Frontal cortex (tissue), 4 donors: ENCODE measurements at places on chromosomes 5 and 9. TPM values are rescaled to one million over a fixed set of nuclear protein-coding genes. Genes with fewer than 3 reads are reported as not detected.

- no peak for DNase-seq
Measured at GRCh38 chr9:4886698-4887097, 94.0 kb downstream of the RCL1 start.

GRCh38 chr9:133031496-133031911 lies 707 bp downstream of the GTF3C5 start:
- DNase-seq, result no peak

GRCh38 chr5:162078805-162079204 lies 11.2 kb downstream of the GABRG2 start:
- DNase-seq, result no peak

DNA sequence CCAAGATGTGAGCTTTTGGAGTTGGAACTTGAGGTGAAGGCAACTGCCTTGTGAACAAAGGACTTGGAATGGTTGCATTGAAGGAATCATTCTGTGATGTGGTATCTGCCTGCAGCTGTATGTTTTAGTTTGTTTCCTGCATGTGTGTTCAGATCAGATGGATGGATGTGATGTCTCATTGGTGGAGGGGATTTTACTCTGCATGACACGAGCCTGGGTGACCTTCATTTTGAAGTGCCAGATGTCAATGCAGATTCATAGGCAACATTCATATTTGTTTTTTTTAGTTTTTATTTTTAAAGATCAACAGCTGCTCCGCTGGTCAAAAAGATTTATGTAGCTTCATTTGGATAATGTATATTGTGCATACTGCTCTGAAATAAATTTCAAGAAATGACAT lies 13.5 kb downstream of the FBXL7 start:
- no peak for DNase-seq

DNA sequence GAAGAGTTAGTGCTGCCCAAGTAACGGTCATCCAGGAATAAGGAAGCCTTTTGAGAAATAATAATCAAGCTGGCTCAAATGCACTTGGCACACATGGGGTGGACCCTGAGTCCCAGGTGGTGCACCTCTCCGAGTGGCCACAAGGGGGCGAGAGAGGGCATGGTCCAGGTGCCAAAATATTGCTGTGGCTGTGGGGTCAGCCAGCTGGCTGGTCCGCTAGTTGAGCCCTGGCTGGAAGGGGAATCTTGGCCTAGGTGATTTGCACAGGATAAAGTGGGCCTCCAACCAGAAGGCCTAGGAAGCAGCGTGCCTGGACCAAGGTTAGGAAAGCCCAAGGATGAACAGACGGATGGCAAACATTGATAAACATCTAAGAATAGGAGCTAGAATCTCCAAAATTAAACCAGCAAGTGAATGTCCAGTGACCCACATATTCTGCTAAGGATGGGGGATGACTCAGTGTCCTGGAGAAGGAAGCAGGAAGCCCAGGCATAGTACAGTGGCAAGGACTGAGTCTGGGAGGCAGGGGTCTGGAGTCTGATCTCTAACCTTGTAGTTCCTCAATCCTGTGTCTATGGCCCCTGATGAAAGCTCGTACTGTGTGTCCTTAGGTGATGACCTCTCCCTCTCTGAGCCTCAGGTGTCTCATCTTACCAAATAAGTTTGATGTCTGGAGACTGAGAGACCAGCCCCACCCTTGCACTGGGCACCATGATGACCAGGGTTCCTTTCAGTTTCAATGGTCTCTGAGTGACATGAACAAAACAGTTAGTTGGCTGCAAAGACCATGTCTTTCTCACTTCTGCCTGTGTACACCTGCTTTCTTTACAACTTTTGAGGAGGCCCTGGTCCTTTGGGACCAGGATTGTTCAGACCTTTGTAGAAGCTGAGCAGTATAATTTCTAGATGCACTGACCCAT lies 19.2 kb upstream of the SHB start:
- DNase-seq, result peak; percentile 48

GRCh38 chr5:161471211-161471950 lies 75.1 kb downstream of the GABRB2 start:
- no peak for DNase-seq

DNA sequence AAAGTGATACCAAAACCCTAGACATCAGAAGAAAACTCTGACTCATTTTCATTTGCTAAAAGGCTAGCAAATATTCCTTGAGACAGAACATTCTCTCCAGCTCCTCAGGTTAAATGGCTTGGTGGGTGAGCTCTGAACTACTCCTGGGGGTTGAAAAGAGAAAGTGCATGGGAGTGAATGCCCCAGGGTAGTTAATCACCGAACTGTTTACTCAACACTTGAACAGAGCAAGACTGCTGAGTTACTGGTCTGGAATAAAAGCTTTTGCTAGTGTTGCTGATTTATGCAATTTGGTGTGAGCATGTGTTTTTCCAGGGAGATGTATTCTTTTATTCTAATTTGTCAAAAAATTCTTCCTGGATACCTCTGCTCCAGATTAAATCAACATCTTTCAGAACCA lies 88.3 kb upstream of the PRDM9 start:
- no peak for DNase-seq

DNA sequence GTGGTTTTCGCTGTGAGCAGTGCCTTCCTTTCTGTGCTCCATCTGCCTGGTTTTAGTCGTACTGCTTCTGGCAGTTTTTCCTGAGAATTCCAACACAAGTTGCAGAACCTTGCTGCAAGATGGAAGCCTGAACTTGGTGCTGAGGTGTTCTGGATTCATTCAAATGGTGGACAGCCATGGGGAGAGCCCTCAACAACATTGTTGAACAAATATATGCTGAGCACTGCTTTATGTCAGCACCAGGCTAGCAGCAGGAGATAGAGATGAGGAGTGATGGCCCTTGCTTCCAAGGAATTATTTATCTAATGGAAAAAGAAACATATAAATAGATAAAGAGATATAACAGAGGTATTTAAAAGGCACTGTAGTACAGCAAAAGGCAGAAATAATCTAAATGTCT lies 7.3 kb upstream of the RPS6 start:
- no peak for DNase-seq

DNA sequence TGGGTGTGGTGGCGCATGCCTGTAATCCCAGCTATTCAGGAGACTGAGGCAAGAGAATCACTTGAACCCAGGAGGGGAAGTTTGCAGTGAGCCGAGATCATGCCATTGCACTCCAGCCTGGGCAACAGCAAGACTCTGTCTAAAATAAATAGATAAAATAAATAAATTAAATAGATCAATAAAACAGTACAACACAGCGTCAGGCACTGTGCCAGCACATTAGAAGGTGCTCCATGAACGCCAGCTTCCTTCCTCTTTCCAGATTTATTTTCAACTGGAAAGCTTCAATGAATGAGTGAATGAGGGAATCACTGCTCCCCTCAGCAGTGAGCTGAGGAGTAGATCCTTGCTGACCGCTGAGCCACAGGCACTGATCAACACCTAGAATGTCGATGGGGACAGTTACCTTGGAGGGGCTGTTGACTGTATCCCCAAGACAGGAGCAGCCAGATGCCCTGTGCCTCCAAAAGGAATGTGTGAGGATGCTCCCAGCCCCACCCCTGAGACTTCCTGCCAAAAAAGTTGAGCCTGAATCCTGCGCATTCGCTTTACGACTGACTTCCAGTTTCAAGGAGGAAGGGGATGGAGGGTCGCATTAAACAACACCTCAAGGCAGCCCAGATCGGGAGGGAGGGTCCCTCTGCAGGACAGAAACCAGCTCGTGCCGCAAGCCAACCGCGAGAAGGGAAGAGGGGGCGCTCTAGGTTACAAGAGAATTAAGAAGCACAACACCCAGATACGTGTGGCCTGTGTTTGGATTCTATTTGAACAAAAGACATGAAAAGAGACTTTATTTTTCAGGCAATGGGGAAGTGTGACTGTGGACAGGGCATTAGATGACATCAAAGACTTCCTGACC lies 54.0 kb upstream of the CNOT6 start:
- no peak for DNase-seq

DNA sequence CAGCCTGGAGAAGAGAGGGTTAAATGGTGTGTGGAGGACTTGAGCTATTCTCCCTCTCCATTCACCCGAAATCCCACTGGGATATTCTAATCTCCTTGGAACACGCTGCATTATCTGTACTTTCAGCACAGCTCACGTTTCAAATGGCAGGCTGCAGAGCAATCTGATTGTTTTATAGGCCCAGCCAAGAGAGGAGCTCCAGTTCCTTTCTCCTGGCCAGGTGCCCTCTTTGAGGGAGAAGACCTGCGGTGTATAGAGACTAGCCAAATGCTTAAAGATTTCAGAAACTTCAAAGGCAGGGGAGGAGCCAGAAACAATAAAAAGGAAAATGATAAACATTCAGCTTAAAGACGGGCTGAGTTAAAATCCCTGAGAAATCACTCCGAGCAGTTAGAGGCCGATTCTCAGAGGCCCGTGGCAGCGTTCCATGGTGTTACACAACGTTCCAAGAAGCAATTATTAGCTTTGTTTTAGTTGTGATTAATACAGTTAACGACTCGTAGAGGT lies 564.0 kb upstream of the KLF4 start:
- no peak for DNase-seq

- no peak for DNase-seq
Measured at GRCh38 chr9:78893774-78894401, 597.0 kb downstream of the PSAT1 start.

- no peak for DNase-seq
Measured at GRCh38 chr5:130045334-130045733, 141.1 kb downstream of the CHSY3 start.

DNA sequence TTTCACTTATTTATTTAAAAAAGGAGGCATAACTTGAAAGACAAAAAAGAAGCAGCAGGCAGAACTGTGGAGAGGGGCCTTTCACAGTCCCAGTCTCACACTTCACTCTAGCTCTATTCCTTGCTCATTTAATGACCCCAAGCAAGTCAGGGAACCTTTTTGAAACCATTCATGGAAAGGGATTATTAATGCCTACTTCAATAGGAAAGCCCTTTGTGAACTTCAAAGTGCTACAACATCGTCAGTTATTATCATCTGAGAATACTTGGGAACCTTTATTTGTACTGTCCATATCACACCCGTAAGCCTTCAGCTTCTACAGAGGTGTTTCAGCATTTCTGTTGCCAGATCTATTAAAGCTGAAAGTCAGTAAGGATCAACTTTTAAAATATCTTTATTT lies 320.2 kb downstream of the TMEM161B start:
- DNase-seq, result no peak

GRCh38 chr9:70485273-70485858 lies 70.9 kb upstream of the KLF9 start:
- DNase-seq, result no peak

DNA sequence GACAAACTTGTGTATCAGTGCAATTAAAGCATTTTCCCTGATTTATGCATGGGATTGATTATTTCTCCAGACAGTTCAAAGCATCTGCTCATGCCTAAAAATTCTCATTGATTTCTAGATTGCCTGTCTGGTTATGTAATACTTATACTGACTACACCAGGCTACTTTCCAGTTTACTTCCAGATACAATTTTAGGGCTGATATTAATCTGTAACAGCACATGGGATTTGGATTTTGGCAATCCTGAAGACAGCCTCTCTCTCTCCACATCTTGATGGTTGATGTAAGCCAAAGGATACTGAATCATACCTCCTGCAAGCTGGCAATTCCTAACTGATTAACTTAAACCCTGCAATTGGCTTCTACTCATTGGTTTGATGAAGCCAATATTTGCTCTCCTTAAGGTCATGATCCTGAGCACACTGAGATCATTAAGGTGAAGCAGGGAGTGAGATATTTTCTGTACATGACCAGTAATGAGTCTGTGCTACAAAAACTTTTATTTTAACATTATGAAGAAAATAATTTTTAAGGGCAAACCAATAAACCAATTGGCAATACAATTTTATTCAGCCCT lies 25.7 kb upstream of the FBXL7 start:
- DNase-seq, result no peak

DNA sequence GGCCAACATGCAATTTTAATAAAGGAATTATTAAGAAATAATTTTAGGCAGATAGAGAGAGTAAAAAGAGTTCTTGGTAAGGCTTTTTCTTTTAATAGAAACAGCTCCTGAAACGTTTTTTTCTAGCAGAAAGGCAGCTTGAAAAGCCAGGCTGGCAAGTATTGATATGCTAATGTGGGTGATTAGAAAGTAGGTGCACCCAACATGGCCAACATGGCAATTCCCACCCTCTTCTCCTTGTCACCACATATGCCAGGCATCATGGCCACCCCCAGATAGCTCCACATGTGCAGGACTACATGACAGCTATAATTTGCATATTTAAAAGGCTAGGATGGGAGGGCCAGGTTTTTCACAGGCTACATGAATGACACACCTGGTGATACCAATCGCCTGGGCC lies 615.2 kb downstream of the PTPRD start:
- no peak for DNase-seq

DNA sequence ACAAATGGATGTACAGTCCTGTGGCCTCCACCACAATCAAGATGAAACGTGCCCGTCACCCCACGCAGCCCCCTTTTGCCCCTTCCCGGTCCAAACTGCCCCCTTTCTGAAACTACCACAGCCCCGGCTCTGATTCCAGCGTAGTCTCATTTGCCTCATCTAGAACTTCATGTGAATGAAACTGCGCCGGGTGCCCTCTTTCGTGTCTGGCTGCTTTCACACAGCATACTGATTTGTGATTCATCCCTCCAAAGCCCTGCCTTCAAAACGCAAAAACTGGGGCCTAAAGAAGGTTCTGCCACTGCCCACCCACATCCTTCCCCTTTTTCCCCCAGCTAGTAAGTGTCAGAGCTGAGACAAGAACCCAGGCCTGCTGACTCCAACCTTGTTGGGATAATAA lies 31.5 kb upstream of the NCS1 start:
- DNase-seq, result no peak

- DNase-seq, result no peak
Measured at GRCh38 chr5:151030379-151030778, 10.0 kb downstream of the GPX3 start.

DNA sequence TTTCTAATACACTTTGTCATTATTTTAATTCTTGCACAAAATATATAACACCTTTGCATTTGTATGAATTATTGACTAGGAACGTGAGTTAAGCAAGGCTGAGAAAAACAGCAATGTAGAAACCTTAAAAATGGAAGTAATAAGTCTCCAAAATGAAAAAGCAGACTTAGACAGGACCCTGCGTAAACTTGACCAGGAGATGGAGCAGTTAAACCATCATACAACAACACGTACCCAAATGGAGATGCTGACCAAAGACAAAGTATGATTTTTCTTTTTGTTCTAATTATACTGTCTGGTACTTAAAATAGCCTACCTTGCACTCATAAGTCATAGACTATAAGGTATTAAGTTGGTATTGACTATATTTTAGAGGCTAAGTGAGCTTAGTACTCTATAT lies 34.4 kb downstream of the RAD50 start:
- DNase-seq, result no peak

- no peak for DNase-seq
Measured at GRCh38 chr9:130428086-130428665, 16.6 kb upstream of the ASS1 start.

GRCh38 chr9:109074236-109074889 lies 45.4 kb downstream of the TMEM245 start:
- no peak for DNase-seq

Gene MARCHF11
- total RNA-seq, result 3.7 TPM

Gene ARL14EPL
- total RNA-seq, result not detected

Gene WHRN
- total RNA-seq, result 0.41 TPM

Gene SOHLH1
- not detected for total RNA-seq

Gene TMC1
- total RNA-seq, result 0.82 TPM

Gene UNC13B
- 17.9 TPM for total RNA-seq

Gene CFAP77
- not detected for total RNA-seq

Gene GKAP1
- 12.6 TPM for total RNA-seq

Gene MBLAC2
- total RNA-seq, result 17.9 TPM
